NCI-H524 (cell line): ENCODE measurements at places on chromosomes 7 and 10.

DNA sequence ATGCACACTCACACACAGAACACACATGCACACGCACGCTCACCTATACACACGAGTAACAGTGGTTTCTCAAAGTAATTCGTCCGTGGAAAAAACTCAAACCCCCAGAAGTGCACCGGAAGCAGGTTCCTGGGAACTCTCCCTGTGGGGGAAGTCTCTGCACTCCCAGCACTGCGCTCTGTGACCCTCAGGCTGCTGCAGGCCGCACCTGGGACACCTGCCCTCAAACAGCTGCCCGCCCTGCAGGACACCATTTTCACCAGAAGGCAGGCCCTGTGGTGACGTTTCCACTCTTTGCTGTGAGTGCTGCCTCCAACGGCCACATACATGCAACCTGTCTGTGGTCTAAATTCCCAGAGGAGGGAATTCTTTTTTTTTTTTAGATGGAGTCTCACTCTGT is 21.3 kb downstream of the YKT6 start:
- DNase-seq: no peak

DNA sequence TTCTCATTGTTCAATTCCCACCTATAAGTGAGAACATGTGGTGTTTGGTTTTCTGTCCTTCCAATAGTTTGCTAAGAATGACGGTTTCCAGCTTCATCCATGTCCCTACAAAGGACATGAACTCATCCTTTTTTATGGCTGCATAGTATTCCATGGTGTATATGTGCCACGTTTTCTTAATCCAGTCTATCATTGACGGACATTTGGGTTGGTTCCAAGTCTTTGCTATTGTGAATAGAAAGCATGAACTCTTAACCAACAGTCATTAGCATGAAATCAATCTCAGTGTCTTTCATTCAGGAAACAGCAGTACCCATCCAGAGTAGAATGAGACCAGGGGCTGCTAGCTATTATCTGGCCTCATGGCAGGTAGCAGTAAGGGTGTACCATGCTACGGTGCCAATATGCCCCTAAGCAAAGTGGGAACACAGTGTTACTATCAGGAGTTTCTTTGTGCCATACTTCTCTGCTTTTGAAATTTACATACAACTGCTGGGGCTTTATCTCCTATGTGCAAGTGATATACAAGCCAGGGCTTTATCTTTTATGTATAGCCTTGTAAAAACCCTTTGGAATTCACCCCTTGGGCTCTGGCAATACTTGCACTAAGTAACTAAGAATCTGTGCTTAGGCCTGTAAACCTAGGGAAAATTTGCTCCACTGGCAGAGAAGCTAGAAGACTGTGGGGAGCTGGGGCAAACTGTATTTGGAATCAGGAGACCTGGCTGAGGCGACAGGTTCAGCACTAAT is 5.4 kb downstream of the PON2 start:
- DNase-seq: no peak

DNA sequence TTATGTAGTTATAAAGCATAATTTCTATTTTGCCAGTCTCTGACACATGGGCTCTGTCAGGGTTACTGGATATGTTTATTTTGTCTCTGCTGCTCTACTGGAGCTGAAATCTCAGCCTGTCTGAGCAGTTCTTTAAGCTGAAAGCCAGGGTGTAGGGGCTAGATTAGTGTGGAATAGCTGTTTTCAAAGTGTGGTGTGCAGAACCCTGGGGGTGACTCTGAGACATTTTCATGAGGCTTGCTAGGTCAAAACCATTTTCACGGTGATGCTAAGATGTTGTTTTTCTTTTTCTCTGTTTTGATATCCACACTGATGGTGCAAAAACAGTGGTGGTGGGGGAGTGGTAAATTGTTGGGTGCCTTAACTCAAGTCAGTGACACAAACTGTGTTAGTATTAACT is 45.5 kb downstream of the CREM start:
- no peak for DNase-seq

DNA sequence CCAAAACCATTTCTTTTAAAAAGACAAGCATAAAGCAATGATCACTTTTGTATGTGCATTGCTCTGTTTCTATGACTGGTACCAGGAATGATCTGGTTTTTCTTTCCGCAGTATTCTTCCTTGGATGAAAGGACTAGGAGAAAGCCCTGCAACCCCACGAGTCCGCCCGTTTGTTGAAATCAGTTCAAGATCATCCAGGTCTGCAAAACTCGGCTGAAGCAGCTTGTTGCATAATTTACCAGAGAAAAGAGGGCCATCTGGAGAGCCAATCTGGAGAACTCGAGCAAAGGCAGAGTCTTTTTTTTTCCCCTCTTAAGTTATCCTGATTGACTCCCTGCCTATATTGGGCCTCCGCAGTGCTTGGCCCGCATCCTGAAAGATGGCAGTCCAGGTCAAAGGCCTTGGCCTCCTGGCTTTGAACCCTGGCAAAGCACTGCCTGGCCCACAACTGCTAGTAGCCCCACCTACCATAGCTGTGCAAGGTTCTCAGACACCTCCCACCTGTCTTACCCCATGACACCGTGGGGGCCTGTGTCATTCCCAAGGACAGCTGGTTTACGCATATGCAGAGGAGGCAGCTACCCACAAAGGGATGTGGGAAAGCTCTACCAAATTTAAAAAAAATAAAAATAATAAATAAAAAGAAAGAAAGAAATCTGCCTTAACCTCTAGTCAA is 572.2 kb downstream of the INHBA start:
- DNase-seq: peak; percentile 88

DNA sequence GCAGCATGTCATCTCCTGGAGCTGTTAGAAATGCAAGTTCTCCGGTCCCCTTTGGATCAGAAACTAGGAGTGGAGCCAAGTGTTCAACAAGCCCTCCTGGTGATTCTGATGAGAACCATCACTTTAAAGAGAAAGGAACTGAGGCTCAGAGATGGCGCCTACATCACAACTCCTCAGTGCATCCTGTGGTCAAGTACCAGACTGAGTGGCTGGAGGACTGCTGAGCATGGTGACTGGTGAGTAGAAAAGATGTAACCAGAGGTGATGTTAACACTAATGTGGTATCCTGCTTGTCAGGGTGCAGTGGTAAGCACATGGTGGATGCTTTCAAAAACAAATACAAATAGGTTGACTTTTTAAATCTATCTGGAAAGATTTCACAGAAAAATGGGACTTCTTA is 3.5 kb upstream of the OIT3 start:
- DNase-seq: no peak

DNA sequence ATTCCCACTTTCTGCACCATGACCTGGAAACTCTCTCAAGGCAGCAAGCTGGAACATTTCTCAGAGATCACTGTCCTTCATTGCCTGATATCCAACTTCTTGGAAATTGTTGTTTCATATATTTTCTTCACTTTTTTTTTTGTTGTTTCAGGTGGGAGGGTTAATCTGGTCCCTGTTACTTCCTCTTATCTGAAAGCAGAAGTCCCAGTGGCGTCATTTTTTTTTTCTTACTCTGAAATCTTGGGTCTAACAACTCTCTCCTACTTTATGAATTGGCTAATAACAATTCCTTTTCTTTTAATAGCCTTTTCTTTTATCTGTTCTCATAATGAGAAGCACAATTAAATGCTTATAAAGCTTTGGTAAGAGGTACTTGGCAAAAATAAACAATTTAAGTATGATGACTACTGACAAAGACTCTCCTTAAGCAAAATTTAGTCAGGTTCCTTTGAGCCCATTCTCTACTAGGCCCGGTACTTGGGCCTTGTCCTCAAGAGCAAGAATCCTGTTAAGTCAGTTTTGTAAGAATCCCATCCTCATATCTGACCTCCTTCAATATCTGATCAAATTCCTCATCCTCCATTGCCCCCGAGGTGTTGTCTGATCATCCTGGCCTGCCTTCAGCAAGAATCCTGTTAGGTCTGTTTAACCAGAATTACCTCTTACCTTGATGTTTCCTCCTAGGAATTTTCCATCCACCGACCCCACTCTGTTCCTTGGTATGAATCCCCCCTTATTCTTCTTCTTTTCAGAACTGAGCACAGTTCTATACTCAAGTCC is 11.5 kb upstream of the CC2D2B start:
- DNase-seq: no peak

- no peak for DNase-seq
Measured at GRCh38 chr10:110843031-110843430, 28.7 kb upstream of the PDCD4 start.

DNA sequence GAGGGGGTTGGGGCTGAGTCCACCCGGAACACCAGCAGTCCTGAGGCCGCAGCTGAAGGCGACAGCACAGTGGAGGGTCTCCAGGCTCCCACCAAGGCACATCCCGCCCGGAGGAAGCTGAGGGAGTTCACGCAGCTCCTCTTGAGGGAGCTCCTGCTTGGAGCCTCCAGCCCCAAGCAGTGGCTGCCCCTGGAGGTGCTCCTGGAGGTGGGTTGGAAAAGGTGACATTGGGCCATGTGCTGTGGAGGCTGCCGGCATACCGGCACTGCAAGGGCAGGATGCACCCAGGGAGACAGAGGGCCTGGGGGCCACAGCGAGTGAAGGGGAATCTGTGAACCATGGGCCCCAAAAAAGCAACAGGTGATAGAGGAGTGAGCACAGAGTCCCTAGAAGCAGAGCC is 119.4 kb downstream of the LRRC18 start:
- DNase-seq: no peak
